ENCODE measurements at places on chromosomes 4 and X.

DNA sequence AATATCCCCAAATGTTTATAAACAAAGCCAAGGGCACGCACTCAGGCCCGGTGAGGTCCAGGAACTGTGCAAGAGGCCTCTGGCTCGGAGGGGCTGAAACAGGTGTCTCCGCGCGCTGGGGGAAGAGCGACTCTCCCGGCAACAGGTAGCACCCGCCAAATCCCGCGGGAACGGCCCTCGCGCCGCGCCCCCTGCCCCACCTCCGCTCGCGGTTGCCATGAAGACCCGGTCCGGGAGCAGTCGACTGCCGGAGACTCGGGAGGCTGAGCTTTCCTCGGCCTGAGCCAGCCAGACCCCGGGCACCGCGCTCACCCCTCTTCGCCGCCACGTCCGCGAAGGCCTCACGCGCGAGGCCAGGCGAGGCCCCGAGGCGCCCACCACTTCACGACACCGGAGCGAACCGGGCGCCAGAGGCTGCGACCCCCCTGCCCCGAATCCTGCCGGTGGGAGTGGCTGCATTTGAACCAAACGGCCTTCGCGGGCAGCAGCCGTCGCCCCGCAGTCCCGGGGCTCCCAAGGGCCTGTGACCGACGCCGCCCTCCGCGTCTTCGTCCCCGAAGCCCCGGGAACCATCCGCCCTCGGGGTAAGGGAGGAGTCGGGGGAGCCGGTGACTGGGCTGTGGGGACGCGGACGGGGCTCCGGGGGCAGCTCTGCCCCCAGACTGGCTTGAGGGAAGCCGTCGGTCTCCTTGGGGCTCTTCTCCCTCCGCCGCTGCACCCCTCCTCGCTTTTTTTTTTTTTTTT, at the start of gene NSUN7:
TSS of gene NSUN7 (plus strand) at position 239 of the 744 bp plus-strand sequence. CDS start 739 bp downstream, outside the sequence.
- DNase-seq, result peak; percentile 25

DNA sequence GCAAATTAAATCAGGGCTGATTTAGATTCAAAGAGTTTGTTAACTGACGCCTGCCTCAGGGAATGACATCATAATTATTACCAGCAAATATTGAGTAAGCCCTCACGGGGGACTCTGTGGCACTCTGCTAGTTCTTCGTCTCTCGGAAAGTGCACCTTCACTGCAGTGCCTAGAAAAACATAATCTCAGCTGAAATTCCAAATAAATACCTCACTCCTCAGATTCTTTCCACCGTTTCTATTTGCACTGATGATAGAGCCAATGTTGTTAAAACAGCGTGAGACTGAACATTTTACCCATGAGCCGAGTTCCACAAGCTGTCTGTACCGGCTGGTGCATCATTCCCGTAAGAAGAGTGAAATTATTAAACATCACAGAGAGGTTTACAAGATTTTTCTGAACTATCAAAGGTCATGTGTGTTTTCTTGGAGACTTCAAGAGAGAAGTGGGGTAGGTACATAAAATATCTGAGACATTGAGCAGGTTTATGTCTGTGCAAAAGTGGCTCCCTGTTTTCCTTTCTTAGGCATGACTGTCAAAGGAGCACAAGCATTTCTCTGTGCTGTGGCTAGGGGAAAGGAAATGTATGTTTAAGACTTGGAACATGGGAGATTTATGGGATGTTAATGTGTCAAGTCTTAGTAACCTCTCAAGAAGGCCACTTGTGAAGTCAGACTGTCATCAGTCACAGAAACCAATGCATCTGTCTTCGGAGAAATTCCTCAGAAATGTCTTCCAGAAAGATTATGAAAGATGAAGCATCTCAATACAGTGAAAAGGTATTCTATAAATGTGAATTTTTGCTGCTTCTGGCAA, 119.6 kb downstream of the CBLL2 start:
- no peak for DNase-seq

- DNase-seq, result no peak
These were observed 359.6 kb upstream of the NOCT start for GRCh38 chr4:138655985-138656384.

- DNase-seq, result no peak
These were observed 403.9 kb downstream of the ADGRL3 start for GRCh38 chr4:61604054-61604453.

- DNase-seq, result no peak
These were observed 27.3 kb upstream of the CRLF2 start for GRCh38 chrX:1239681-1240142.

DNA sequence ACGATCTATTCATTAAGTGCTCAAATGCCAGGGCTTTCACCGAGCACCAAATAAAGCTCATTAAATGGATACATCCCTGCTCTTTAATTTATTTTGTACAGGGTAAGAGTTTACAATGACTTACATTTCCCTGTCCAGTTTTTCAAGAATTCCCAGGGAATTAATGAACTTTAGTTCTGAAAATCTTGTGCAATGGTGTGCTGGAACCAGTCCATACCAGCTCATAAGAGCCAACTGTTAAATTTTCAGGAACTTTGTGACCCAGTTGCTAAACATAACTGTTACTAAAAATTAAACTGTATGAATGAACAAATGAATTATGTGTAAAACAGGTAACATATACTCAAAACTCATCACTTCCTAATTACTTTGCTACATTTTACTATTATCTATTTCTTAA, 191.7 kb upstream of the RASGEF1B start:
- DNase-seq, result no peak

- no peak for DNase-seq
These were observed 68.5 kb downstream of the SPINK2 start for GRCh38 chr4:56752985-56753384.

GRCh38 chr4:9877123-9877522, 95.7 kb downstream of the DRD5 start:
- no peak for DNase-seq

GRCh38 chr4:134727696-134728095, 526.1 kb upstream of the PABPC4L start:
- no peak for DNase-seq

DNA sequence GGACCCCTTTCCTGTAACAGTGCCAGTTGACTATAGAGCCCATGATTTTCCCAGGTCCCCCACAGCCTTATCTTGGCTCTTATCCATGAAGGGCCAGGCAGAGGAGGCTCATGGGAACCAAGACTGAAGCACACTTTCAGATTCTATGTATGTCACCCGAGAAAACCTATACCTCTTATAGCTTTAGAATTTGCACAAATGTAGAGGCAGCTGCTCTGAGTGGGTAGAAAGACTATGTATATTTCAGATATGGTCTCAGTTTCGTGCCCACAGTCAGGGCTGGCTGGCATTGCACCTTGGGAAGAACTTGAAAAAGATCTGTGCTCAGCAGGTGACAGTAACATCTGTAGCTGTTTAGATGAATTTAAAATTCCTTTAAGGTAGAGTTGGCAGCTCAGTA, 8.3 kb upstream of the LNX1 start:
- DNase-seq, result no peak

- no peak for DNase-seq
These were observed 156.1 kb downstream of the RAPGEF2 start for GRCh38 chr4:159258889-159259560.

- no peak for DNase-seq
These were observed 8.0 kb upstream of the ODAPH start for GRCh38 chr4:75547647-75548387.

- DNase-seq, result no peak
These were observed 523.0 kb downstream of the ANKRD50 start for GRCh38 chr4:124189545-124189944.

DNA sequence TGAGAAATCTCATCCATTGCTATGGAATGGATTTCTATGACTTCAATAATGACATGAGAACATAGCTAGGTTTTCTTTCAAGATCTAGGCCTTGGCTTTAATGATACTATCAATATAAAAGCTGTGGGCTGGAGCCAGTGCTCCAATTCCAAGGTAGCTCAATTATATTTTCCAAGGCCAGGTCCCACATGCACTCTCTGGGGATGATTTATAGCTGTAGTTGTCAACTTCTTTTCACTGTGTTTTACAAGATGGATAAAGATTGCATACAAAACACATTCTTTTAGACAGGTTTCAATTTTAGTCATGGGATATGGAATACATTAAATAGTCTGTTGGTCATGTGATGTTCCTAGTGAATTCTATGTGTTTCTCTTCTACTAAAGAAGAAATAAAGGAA, 156.7 kb downstream of the DCAF12L1 start:
- no peak for DNase-seq

DNA sequence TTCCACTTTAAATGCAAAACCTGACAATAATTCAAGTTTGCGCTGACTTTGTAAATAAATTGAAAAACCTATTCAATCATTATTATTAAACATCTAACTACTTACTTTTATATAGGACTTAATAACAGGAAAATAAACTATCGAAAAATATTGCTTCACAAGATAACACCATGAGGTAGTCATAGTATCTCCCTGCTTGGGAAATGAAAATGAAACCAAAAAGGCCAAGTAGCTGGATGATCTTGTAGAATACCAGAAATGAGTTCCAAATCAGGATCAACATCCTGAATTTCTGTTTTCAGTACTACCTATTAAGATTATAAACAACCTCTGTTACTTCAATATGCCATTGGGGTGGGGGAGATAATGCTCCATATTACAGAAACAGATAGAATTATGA, 58.9 kb downstream of the CHIC2 start:
- no peak for DNase-seq

- DNase-seq, result no peak
These were observed 537.2 kb downstream of the STIM2 start for GRCh38 chr4:27397886-27398285.

GRCh38 chr4:86718152-86718551, 124.0 kb downstream of the PTPN13 start:
- no peak for DNase-seq

- DNase-seq, result no peak
These were observed 7.5 kb upstream of the CXCL8 start for GRCh38 chr4:73732759-73733431.

DNA sequence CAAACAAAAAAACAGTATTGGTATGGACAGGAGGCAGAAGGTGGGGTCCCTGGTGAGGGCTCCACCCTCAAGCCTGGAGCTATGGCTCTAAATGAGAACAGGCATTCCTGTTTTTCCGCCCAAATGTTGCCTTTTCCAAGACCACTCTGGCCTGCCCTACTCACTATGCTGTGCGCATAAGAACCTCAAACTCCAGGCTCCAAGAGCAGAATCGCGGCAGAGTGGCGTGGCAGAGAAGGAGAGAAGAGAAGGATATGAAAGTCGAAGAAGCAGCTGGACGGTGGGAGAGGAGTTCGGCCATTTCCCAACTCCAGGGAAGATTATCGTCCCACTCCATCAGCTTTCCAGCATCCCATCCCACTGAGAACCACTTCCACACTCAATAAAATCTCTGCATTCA, 207.8 kb downstream of the FAT4 start:
- DNase-seq, result no peak

- no peak for DNase-seq
These were observed 21.2 kb downstream of the ZFP42 start for GRCh38 chr4:188016754-188017153.

DNA sequence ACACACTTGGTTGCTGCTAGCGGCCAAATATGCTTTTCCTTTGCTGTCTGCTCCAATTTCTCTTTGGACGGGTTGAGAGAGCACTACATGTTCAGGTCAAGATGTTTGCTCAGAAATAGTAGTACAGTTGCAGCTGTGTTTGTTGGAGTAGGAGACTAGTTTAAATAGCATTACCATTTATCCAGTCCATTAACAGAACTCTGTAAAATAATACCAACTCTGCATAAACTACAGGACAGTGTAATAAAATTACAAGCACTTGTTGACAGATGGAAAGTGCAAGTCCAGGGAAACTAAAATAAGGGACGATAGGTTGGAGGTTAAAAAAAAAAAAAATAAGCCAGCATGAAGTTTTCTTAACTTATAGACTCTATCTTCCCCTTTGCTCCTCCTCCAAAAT, 20.2 kb downstream of the SLIT2 start:
- no peak for DNase-seq

GRCh38 chrX:23901060-23901459, 6.7 kb downstream of the APOO start:
- DNase-seq, result no peak

- DNase-seq, result no peak
These were observed 11.4 kb downstream of the FRAS1 start for GRCh38 chr4:78068481-78068880.

DNA sequence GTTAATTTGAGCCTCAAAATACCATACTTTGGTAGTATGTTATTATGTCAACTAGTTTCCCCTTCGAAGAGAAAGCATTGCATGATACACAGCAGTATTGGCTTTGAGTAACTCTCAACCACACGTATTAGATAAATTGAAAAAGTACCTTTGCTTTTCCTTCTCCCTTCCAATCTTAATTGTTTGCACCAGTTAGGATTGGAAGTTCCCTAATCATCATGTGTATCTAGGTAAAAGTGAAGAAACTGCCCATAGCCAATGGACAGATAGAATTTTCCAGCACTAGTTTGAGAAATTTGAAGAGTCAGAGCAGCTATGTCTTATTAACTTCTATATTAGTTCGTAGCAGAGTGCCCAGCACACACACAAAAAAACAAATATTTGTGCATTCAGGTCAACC, 241.3 kb downstream of the COX7B2 start:
- DNase-seq, result no peak

DNA sequence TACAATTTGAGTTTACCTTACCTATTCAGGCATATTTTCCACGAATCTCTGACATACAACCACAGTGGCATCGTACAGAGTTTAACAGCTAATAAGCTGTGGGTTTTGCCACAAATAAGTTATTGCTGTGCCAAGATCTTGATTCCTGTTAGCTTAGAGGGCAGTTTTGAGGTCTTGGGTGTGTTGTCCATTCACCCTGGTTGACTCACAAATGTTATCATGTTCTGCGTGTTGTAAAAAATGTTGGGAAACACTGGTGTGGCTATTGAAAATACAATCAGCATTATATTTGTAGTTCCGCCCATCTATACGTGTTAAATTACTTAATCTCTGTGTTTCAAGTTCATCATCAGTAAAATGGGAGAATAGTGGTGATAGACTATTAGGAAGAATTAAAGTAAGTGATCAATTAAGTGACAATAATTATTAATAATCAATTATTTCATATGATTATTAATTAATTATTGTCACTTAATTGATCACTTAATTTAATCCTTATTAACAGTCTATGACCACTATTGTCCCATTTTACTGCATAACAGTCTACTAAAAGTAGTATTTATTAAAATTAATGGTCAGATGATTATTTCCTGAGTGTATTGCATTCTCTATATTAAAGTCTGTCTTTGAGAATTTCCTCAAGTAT, 96.3 kb downstream of the TMA16 start:
- no peak for DNase-seq

GRCh38 chr4:93370256-93370655, 458.3 kb upstream of the ATOH1 start:
- DNase-seq, result no peak

GRCh38 chr4:177385576-177386277, 56.5 kb downstream of the AGA start:
- DNase-seq, result no peak

DNA sequence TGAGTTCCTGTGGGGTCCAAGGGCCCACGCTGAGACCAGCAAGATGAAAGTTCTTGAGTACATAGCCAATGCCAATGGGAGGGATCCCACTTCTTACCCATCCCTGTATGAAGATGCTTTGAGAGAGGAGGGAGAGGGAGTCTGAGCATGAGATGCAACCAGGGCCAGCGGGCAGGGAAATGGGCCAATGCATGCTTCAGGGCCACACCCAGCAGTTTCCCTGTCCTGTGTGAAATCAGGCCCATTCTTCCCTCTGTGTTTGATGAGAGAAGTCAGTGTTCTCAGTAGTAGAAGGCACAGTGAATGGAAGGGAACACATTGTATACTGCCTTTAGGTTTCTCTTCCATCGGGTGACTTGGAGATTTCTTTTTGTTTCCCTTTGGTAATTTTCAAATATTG, 4.8 kb downstream of the MAGEA11 start:
- DNase-seq, result no peak

GRCh38 chr4:127844601-127845116, 36.0 kb upstream of the PLK4 start:
- no peak for DNase-seq

Measured in urinary bladder (tissue), 4 donors.